H9 (cell line): ENCODE measurements at places on chromosomes 2 and 18.

DNA sequence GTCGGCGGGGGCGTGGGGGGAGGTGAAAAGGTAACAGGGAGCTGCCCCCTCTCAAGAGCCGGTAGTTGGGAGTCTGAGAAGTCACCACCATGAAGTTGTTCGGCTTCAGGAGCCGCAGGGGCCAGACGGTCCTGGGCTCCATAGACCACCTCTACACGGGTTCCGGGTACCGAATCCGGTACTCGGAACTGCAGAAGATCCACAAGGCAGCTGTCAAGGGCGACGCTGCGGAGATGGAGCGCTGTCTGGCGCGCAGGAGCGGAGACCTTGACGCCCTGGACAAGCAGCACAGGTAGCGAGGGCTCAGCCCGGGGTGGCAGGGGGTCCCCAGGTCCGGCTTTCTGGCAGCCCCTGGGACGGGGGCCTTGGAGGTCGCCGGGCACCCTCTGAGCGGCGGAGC lies 47.1 kb upstream of the ZNF519 start:
- no peak for DNase-seq

DNA sequence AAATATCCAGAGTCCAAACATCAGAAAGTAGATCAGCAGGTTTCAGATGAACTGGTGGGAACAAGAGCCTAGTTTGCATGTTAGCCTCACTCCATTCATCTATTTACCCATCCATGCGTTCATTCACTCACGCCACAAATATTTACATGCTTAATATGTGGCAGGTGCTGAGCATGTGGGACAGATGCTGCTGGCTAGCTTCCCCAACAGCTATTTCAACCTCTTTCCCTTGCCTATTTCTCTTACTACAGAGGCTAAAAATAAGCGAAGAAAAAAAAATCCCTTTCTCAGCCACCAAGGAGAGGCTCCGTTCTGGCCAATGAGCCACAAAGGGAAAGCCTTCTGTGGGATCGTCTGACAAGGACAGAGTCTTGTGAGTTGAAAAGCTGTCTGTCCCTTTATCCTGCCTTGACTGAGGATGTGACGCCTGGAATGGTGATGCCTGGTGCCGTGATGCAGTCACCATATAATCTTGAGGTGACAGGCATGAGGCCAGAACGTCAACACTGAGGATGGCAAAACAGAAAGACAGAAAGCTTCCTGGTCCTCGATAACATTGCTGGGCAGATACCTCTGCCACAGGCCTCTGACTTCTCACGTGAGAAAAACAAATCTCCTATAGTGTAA lies 78.2 kb downstream of the KCTD1 start:
- DNase-seq, result no peak

DNA sequence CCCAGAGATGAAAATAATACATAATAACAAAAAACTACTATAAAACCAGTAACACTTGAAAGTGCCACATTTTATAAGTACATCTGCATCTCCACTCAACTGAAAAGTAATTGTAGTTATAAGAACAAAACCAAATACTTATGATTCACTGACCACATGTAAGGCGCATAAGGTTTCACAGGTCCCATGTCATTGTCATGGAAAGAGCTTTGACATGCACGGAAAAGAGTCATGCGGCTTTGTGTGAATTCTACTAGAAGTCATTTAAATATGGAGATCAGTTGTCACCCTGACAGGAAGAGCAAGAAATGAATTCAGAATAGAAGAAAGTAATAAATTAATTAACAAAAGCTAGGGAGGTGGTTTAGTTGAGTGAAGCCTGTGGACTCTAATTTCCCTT lies 459.1 kb downstream of the CDH2 start:
- DNase-seq, result peak; percentile 39

GRCh38 chr2:112004253-112004645 lies 50.8 kb upstream of the TMEM87B start:
- DNase-seq, result no peak

DNA sequence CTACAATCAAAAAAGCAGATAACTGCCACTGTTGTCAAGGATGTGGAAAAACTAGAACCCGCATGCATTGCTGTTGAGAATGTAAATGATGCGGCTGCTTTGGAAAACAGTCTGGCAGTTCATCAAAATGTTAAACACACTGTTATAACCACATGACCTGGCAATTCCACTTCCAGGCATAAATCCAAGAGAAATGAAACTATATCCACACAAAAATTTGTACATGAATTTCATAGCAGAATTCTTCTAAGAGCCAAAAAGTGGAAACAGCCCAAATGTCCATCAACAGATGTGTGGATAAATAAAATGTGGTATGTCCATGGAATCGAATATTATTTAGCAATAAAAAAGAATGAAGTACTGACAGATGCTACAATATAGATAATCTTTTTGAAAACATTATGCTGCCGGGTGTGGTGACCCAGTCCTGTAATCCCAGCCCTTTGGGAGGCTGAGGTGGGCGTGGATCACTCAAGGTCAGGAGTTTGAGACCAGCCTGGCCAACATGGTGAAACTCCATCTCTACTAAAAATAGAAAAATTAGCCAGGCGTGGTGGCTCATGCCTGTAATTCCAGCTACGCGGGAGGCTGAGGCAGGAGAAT lies 32.0 kb downstream of the ERCC3 start:
- DNase-seq, result no peak

DNA sequence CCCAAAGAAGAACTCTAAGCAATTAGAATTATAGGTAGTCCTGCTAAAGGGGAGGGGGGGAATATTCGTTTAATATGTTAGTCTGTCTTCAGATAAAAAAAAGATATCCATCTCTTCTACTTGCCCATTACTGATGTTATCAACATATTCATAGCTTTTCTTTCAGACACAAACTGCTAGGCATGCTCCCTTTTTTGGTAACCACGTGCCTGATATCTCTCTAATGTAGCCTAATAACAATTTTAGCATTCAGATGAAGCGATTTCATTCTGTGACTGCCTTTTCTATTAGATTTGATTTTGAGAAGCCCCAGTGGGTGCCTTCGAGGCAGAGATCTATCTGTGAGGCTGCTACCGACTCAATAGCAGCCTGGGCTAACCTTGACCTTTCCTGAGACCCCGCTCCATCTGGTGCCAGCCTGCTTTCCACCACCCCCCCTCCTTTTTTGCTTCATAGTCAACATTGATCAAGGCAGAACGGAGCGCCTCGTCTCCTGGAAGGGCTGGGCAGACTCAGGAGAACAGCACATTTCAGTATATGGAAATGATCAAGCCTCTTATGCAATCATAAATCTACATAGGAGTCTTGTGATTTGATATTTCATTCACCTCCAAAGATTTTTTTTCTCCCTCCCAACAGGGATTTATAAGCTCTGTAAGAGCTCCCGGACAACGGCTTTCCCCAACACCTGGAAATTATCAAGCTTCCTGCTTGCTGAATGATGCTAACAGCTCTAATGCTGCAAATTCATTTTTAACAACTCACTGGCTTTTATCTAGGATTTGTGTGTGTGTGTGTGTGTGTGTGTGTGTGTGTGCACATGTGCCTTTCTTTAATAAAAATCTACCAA lies 14.7 kb upstream of the BCL11A start:
- DNase-seq, result no peak

DNA sequence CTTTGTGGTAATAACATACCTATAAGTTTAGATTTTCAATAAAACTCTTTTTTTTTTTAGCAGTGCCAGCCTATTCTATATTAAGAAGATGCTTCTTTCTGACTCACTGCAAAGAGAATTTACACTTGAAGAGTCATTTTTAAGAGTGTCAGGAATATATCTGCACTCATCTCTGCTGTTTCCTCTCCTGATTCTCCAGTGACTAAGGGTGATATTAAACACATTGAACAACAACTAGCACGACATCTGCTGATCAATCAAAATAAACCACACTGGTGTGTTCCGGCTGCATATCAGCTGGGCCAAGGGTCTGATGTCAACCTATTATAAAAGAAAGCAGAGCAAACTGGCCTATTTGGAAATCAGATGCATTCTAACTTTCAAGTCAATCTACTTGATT lies 15.0 kb downstream of the RAB27B start:
- no peak for DNase-seq

- DNase-seq, result no peak
Observed at GRCh38 chr2:22359071-22359672, 1025.8 kb upstream of the KLHL29 start.

DNA sequence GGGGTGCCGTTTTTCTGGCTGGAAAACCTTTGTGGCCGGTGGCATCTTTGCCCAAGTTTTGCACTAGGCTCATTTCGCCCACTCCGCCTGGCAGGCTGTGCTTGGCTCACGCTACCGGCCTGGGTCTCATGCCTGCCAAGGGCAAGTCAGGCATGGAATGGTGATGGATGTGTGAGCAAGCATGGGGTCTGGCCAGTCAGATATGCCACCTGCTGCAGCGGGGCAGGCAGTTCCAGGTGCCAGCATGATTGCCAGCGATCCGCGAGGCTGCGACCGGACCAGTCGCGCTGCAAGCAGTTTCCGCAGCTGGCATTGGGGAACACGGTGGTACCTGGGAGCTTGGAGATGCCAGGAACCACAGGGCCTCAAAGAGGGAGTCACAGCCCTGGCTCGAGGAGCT lies 40.6 kb downstream of the TAF1B start:
- DNase-seq, result no peak

DNA sequence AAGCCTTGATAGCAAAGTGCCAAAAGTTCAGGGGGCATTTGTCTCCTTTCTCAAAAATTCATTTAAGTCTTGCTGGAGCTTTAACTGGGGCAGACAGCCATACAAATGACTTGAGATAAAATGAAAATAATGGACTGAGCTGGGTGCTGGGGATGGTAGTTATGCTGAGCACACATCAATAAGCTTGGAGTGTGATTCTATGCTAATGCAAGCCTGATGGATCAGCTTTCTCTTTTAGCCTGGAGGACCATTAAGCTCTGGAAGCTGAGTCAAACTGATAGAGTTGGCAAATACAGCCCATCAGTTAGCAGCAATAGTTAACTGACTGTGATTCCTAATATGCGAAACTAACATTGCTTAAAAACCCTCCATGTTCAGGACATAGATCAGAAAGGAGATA lies 98.0 kb downstream of the CAMKMT start:
- no peak for DNase-seq

GRCh38 chr2:80610108-80610507 lies 305.6 kb upstream of the LRRTM1 start:
- no peak for DNase-seq

DNA sequence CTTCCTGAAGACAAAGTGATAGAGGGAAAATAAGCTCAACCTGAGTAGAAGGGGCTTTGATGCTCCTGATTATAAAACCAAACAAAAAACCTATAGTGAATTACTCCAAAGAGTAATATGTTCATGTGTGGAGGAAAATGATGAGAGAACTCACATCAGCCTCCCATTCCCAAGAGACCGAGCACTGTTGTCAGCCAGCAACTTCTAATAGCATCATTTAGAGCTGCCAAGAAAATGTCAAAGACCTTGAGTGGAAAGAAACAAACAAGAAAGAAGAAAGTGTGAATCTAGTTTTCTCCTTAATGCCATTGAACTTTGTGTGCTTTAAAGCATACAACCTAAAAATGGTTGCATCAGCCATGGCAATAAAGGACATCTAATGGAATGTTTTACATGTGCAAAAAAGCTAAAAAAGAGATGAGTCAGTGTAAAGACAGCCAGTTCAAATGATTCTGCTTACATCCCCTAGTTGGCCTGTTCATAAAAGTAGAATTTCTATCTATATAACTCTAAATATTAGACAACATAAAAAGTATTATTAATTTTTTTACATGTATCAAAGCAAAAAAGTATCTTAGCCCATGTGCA lies 1066.2 kb downstream of the TDRD15 start:
- no peak for DNase-seq

GRCh38 chr2:226800941-226801784 lies 1.5 kb upstream of the IRS1 start:
- peak; percentile 94 for DNase-seq

- DNase-seq, result no peak
Observed at GRCh38 chr18:47166294-47166693, 9.9 kb downstream of the IER3IP1 start.

DNA sequence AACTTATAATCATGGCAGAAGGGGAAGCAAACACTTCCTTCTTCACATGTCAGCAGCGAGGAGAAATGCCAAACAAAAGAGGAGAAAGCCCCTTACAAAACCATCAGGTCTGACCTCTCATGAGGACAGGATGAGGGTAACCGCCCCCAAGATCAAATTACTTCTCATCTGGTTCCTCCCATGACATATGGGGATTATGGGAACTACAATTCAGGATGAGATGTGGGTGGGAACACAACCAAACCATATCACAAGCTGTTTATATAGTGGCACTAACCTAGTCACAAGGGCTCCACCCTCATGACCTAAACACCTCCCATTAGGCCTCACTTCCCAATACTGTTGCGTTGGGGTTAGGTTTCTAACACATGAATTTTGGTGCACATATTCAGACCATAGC lies 110.0 kb downstream of the OSBPL6 start:
- no peak for DNase-seq

DNA sequence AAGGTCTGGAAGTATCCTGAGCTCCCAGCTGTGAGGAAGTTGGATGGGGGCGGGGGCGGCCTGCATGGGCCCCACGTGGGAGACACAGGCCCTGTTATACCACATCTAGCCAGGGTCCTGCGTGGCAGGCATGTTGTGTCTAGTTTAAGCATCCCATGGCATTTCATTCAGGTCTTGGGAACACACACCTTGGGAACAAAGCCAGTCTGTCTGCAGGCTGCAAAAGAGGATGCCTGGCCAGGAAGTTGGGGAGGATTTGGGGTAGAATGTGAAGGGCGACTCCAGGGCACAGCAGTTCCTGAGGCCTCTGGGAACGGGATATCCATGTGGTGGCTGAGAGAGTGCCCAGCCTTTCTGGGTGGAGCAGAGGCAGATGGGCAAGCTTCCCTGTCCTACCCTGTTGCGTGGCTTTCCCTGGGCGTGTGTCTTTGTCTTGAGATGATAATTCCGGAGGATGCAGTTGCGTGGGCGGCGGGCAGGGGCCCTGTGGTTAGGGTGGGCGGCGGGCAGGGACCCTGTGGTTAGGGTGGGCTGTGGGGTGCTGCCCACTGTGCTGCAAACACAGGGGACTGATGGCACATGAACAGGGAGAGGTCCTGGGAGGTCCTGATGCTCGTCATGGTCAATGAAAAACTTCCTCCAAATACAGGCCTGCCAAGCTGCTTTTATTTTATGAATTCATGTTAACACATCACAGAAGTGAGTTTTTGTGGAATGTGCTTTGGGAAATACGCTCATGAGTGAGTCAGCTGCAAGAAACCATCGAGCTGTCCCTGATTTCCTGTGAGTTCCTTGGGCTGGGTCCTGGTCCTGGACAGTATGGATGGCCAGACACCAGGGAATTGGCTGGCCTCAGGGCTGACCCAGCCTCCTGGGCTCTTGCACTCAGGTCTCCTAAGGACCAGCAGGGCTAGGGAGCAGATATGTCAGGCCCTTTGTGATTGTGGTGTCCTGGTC lies 90.0 kb upstream of the HS6ST1 start:
- no peak for DNase-seq

GRCh38 chr2:240481720-240482119 lies 46.3 kb downstream of the GPC1 start:
- no peak for DNase-seq

DNA sequence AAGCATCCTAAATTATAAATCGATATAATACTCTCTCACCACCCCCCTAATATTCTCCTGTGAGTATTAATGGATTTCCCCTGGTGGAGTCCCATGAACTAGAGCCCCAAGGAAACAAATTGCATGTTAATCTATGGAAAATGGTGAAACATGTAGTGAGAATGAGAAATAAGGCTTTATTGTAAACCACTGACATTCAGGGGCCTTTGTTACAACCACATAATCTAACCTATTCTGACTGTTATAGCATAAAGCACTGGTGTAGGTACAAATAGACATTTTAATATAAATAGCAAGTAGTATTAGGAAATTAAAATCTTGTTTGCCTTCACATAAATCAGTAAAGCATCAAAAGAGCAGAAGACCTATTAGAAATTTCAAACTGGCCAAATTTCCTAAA lies 65.3 kb upstream of the TLK1 start:
- DNase-seq, result no peak

- no peak for DNase-seq
Observed at GRCh38 chr2:175253871-175254270, 72.4 kb upstream of the ATP5MC3 start.
